ENCODE measurements at places on chromosomes 11 and 22.

DNA sequence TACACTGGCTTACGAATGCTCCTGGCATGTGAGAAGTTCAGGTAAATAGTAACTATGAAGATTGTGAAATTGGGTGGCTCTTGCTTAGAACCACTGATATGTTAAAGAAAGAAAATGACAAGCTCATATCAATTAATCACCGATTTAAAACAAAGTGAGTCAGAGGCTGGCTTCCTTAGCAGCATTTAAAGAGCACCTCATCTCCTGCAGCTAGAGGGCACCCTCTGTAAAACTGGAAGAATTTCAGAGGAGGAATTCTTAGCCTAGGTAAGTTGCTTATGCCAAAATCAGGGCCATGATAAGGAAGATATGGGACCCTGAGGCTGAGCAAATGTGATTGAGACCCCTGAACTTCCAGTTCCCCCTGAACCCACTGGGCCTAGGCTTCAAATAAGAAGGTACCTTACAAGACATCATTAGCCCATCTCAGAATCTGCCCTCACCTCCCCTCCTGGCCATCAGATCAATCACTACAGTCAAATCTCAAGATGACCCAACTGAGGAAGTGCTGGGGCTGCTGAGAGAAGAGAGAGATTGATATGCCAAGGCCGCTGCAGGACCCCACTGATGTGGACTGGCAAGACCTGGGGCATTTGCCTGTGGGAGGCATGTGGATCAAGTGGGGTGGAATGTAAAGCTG, 8.6 kb upstream of the CD3E start:
- no peak for DNase-seq

DNA sequence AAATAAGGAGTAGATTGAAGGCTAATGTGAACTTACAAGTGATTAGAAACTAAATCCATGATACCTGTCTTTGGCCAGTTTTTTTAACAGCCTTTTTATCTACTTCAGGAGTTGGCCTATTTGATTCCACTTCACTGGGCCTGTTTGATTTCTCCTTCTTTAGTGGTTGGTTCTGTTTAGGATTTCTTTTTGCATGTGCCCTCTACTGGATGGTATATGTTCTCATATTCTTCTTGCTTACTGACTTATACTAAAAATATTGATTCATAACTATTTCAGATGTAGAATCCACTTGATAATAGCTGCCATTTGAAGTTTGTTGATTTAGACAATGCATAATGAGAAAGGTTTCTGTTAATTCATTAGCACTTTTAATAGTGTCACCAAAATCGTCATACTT, 53.9 kb downstream of the USP47 start:
- DNase-seq: no peak

- DNase-seq: no peak
Observed at GRCh38 chr11:96097844-96098421, 174.0 kb upstream of the MTMR2 start.

DNA sequence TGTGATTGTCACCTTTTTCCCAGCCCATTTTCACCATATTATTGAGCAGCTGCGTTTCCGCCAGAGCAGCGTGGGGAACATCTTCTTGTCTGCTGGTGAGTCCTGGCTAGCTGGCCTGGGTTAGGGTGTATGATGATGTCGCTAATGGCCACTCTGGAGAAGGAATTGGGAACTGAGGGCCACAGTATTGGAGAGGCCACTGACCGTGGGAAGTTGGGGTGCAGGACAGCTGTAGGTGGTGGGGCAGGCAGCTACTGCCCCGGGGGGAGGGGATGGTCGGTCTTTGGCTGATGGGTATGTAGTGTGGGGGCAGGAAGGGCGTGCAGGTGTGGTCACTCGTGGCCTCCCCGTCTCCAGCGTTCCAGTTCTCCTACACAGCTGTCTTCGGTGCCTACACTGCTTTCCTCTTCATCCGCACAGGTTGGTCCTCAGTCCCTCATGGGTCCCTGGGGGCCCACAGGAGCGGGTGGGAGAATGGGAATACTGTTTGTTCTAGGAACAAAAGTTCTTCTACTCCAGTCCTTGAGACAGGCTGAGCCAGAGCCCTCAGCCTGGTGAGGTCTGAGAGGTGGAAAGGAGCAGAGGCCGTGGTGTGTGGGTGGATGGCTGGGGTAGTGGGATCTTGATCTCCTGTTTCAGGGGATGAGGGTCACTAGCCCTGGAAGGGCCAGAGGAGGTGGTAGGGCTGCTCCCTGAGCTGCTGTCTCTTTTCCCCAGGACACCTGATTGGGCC, 2.1 kb downstream of the RCE1 start:
- DNase-seq: no peak

All from NCI-H2029 (cell line).